ENCODE measurements at places on chromosomes 4 and X.

DNA sequence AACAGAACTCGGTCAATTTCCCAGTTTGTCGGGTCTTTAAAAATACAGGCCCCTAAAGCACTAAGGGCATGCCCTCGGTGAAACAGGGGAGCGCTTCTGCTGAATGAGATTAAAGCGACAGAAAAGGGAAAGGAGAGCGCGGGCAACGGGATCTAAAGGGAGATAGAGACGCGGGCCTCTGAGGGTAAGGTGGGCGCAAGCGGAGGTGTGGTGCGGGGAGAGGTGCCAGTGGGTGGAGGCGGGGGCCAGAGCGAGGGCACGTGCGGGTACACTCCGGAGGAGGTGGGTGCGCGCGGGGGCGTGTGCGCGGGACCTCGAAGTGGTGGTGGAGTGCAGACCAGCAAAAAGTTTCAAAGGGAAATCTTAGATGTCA lies 787 bp upstream of the TET2 start:
- peak; percentile 21 for DNase-seq

DNA sequence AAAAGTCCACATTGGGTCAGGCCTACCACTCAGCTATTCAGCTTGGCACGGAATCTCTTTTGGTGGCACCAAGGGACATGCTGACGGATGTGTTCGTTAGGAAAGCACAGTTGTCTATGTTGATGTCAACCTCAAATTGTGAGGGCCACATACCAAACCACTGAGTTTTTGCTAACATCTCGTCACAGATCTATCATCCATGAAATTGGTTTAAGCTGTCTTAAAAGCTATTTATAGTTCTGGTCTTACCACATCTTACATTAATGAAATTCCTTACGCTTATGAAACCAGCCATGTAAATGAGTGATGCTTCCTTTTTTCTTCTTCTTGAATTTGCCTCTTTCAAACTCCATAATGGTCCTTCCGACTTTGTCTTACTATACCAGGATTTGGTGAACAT lies 101.5 kb downstream of the MGST2 start:
- DNase-seq: no peak

- no peak for DNase-seq
These were observed 58.9 kb downstream of the NAF1 start for GRCh38 chr4:163107754-163108153.

GRCh38 chrX:109464231-109464630 lies 17.7 kb downstream of the GUCY2F start:
- DNase-seq: no peak

GRCh38 chrX:93673056-93673868 lies at the start of gene NAP1L3:
Gene NAP1L3 (minus strand): TSS chrX:93673578. CDS start chrX:93673304, 274 bp downstream.
- DNase-seq: peak; percentile 12

DNA sequence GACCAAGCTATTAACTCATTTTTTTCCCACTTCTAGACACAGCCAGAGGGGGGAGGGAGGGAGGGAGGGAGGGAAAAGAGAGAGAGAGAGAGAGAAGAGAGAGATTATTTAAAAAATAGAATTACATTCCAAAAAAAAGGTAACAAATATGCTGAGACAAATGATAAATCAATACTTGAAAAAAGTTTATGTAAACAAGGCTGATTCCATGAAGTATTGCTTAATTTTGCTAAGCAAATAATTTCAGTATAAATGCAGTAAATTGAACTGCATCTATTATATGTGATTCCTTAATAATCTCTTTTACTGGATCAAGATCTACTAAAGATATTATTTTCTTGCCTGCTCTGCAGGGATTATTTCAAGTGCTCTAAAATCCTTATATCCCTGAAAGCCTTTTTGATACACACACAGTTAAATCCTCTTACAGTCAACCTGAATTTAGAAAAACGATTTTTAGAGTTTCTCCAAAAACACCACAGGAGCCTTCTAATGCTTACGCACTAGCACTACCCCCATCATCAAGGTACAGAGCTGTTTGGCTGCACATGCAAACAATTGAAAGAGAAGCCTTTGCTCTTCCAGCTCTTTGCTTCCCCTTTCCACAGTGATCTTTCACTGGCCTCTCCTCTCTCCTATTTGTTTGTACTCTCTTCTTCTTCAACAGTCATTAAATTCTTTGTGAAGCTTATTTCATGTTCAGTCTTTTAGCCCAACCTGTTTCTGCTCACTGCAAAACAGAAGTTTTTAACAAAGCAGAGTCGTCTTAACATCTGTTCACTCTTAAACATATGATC lies 426.3 kb upstream of the FAM241A start:
- no peak for DNase-seq

DNA sequence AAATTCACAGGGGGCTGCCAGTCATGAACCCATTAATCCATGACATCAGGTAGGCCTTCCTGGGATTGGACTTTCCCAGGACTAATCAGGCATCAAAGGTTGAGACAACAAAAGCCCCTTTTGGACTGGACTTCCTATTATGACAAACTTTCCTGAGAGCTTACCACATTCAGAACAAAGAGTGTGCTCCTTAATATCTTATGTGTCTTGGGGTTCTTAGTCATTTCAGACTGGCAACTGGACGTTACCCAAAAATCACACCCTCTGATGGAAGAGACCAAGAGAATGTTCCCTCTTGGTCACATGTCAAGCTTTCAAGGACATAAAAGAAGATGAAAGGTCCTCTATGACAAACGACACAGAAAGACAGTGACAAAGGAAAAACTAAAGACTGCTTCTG lies 31.6 kb upstream of the PPP1R2C start:
- no peak for DNase-seq

All from transverse colon (tissue), 4 donors.